ENCODE measurements at places on chromosomes 16 and 17. TPM values are rescaled to one million over a fixed set of nuclear protein-coding genes. Genes with fewer than 3 reads are reported as not detected.

The CIITA gene
- not detected for total RNA-seq

The MYH1 gene
- total RNA-seq: not detected

The PRKCB gene
- 0.15 TPM for total RNA-seq

The UBE2I gene
- 245 TPM for total RNA-seq

The MT1F gene
- total RNA-seq: 10.9 TPM

The OR1A1 gene
- not detected for total RNA-seq

The MARCHF10 gene
- 1.2 TPM for total RNA-seq

The VAT1 gene
- 208 TPM for total RNA-seq

The PIRT gene
- not detected for total RNA-seq

The KRT24 gene
- total RNA-seq: not detected

The TMEM220 gene
- total RNA-seq: 2.1 TPM

The KCTD13 gene
- 23.0 TPM for total RNA-seq

The KRTAP9-4 gene
- total RNA-seq: not detected

The ABCA3 gene
- total RNA-seq: 19.2 TPM

The WFDC1 gene
- not detected for total RNA-seq

The KRT16 gene
- 1.1 TPM for total RNA-seq

The TNFRSF17 gene
- total RNA-seq: not detected

The C16orf90 gene
- total RNA-seq: not detected

The TMEM88 gene
- total RNA-seq: 0.43 TPM

The CHP2 gene
- not detected for total RNA-seq

The ZG16 gene
- not detected for total RNA-seq

The CASKIN1 gene
- total RNA-seq: 0.74 TPM

The HCRT gene
- total RNA-seq: not detected

The ACSF2 gene
- total RNA-seq: 15.4 TPM

The GDPD1 gene
- 0.67 TPM for total RNA-seq

The WSCD1 gene
- 3.9 TPM for total RNA-seq

The KCNH6 gene
- total RNA-seq: not detected

The ZNF385C gene
- 0.19 TPM for total RNA-seq

The GALNS gene
- 47.3 TPM for total RNA-seq

Data from A549 treated with RU486 at 1 μM for 4 hours (cell line).